ENCODE measurements at places on chromosomes 16 and 17.

DNA sequence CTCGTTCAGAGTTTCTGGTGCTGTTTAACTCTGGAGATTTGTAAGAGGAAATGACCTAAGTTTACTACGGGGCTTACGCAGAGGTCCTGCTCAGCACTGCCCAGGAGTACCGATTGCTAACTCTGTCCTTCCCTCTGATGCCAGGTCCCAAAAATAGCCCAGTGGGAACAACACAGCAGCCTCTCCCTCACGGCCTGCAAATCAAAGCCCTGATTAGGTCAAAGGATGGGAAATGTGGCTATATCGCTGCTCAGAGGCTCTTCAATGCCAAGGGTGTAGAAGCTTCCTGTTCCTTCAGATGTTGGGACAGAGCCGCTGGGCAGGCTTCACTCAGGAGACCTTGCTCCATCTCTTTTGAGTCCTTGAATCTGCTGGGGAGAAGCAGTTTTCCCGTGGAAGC lies 174.2 kb upstream of the KCNJ16 start:
- DNase-seq = no peak

- no peak for DNase-seq
These were observed 26.3 kb downstream of the AARSD1 start for GRCh38 chr17:42937712-42938596.

DNA sequence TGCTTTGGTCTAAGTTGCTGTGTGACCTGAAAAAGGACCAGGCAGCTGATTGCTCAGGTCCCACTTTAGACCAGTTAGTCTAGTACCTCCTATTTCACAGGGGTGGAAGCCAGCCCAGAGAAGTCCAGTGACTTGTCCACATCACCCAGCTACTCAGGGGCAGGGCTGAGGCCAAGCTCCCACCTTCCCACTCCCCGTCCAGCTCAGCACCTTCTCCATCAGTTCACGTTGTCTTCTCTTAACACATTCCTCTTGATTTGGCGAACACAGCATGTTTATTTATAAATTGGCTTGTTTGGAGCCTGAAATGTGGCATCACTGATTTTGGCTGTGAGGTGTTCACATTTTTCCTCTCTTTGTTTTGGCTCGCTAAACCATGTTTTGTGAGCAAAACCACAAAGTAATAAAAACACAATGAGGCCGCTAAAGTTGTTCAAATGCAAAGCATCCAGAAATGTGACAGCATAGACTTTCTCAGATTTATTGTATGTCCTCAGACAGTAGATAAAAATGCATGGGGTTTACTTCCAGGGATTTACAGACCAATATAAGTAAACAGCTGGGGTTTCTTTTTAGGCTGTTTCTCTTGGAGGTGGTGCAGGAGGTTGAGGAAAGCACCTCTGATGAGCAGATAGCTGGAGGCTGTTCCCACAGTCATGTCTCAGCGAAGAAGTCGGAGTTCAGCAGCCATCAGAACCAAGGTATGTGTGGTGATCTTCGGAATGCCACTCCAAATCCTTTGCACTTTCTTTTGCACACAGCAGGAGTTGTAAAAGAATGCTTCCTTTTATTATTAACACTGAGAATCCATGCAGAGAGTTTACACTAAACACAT lies 88.4 kb downstream of the PLXDC1 start:
- DNase-seq = no peak

GRCh38 chr16:48054881-48055601 lies 100.8 kb downstream of the ABCC12 start:
- DNase-seq = no peak

Measured in effector CD8-positive, alpha-beta T cell (primary cell).